ENCODE measurements at places on chromosomes 11 and 22. TPM values are rescaled to one million over a fixed set of nuclear protein-coding genes. Genes with fewer than 3 reads are reported as not detected.
A peak's percentile ranks its signal among the peaks of the same experiment; 100 is the strongest.

DNA sequence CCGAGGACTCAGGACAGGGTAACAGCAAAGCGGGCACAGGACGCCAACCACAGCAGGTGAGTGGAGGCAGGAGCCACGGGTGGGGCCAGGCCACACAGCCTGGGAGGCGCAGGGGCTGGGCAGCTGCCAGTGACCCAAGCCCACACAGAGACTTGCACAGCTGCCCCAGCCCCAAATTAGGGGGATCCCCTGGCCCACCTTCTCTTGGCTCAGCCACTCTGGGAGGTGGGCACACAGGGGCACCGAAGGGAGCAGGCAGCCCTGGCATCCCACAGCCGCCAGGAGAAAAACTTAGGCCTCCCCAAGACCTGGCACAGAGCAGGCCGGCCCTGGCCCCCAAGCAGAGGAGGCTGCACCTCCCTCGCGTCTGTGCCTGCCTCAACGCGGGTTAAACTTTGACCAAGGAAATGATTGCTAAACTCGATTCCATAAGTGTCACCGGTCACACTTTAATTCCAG, at the start of gene SLC22A12:
SLC22A12 (plus strand) TSS at position 458 of the 459 bp plus-strand sequence. CDS start 337 bp downstream, outside the sequence.
- DNase-seq = peak; percentile 1

- no peak for DNase-seq
Measured at GRCh38 chr11:62774407-62774806, 3.2 kb downstream of the TAF6L start.

The CDCA5 gene
- 35.1 TPM for total RNA-seq

The MMP8 gene
- not detected for total RNA-seq

The OMP gene
- total RNA-seq = not detected

DNA sequence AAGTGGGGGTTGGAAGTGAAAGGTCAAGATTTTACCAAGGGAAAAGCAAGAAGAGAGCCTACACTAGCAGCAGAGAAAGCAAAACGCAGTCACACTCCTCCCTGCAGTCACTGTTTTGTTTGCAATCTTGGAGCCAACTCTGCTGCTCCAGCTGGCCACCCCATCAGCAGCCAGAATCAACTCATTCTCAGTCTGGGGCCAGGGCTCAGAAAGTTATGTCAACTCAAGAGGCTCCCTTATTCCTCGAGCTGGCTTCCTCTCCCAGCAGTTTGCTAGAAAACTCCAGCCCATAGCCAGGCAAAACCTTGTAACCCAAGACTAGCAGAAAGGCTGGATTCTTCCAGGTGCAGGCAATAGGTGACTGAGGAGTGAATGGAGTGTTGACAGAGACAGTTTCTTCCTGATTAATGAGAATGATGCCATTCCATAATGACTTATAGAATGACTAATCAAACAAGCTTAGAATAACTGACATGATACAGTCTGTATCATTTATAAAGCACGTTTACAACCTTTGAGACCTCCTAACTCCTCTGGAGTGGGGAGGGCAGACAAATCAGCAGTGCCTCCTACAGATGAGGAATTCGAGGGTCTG, 53.4 kb downstream of the P4HA3 start:
- no peak for DNase-seq

DNA sequence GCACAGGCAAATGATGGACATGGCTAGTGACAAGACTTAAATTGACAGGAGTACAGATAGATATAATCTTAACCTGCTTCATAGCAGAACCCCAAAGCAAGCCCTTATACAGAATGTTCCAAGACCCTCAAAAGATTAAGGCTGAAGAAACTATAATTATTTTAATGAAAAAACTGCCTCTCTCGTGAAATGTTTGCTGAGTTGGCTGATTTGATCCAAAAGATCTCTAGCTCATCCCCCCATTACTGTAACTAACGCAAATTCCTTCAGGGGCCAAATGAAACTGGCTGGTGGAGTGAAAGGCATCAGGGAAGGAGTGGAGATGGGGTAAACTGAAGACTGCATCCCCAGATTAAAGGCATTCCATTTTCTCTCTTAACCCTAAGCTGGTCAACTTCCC, 19.3 kb downstream of the ALG9 start:
- DNase-seq = no peak

The MS4A3 gene
- total RNA-seq = not detected

GRCh38 chr22:22178992-22179391, 65.6 kb upstream of the VPREB1 start:
- DNase-seq = no peak

The C22orf23 gene
- not detected for total RNA-seq

- DNase-seq = no peak
Measured at GRCh38 chr11:119936426-119936825, 201.5 kb downstream of the TRIM29 start.

GRCh38 chr11:88378422-88379066, 41.0 kb upstream of the CTSC start:
- no peak for DNase-seq

DNA sequence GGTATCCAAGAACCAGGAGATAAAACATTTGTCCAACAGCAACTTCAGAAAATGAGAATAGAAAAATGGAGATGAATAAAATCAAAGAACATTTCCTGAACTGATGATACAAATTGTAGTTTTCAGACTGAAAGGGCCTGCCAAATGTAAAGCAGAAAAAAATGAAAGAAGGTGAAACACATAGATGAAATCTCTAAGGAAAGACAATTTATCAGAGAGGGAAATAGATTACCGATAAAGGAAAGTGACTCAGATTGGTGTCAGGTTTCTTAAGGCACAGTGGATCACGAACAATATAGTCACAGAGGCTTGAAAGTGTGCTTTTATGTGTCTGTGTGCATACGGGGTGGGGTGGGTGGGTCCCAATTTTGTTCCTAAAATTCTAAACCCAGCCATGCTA, 4.1 kb upstream of the STT3A start:
- DNase-seq = no peak

The RAG2 gene
- total RNA-seq = not detected

The NAALAD2 gene
- total RNA-seq = not detected

The EMID1 gene
- 0.20 TPM for total RNA-seq

GRCh38 chr22:25987948-25988347, 181.3 kb upstream of the SEZ6L start:
- DNase-seq = no peak

DNA sequence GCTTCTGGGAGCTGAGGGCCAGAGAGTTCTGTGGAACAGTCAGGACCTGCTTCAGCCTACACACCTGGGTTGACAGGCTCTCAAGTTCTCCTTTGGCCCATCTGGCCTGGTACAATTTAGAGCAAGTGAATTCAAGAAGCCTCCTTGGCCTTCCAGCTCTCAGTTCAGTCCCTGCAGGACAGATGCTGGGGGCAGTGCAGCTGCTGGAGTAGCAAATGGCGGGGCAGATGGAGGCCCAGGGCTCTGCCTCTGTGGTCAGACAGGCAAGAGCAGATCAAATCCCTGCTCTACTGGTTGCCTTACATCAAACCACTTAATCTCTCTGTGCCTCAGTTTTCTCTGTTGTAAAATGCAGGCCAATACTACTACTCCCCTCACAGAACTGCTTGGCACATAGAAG, 8.7 kb upstream of the KCNK7 start:
- DNase-seq = no peak

- DNase-seq = no peak
Measured at GRCh38 chr11:60791153-60791933, 6.2 kb downstream of the MS4A10 start.

The ALDH3B1 gene
- not detected for total RNA-seq

DNA sequence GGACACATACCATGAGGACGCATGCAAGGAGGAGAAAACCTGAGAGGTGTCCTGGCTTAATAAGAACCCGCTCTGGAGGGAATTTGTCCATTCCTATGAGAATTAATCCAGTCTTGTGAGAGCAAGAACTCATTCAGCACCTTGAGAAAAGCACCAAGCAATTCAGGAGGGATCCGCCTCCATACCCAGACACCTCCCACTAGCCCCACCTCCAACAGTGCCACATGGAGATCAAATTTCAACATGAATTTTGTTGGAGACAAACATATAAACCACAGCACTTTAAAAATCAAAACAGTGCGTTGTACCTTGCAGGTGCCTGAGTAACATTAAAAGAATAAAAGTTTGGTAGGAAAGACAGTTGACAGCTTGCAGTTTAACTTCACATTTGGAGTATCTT, 11.4 kb downstream of the UBE4A start:
- no peak for DNase-seq

The FOXRED2 gene
- total RNA-seq = 28.0 TPM

The PHF21B gene
- total RNA-seq = not detected

DNA sequence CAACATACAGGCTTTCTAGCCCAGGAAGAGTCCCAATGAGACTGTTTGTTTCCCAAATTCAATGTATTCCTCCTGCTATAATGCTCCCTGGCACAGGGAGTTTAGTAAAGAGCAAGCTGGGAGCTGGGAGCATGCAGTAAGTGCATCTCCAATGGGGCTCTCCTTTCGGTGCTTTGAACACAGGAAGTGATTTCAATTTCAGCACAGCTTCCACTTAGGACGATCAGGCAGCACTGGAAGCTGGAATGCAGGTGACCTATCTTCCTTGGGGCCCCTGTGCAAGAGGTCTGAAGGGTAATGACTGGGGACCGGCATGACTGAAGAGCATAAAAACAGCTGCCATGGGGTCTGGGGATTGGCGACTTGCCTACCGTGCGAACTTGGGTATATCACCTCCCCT, 76.0 kb downstream of the LARGE1 start:
- DNase-seq = no peak

- no peak for DNase-seq
Measured at GRCh38 chr11:112786196-112786595, 175.0 kb upstream of the NCAM1 start.

DNA sequence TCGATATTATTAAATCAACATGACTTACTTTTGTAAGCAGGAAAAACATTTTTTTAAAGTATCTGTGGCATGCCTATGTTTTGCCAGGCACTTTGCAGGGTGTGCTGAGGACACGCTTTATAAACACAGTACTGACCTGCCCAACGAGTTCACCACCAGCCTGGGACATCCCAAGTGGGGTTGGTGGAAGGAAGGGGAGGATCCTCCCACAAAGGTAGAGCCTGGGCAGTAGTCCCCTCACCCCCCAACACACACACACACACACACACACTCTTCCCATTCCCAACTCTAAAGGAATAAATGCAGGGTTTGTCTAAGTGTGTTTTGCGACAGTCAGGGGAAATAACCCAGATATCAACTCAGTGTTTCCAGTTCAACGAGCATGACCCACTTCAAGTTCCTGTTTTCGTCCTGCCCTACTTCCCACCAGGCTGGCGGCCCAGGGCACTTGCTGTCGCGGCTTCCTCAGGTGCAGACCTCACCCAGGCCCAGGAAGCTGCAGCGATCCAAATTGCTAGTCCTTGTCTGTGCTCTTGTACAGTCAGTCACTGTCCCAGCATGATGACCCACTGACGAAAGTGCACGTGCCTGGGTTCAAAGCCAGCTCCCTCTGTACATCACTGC, 3.1 kb downstream of the CERK start:
- DNase-seq = peak; percentile 57

DNA sequence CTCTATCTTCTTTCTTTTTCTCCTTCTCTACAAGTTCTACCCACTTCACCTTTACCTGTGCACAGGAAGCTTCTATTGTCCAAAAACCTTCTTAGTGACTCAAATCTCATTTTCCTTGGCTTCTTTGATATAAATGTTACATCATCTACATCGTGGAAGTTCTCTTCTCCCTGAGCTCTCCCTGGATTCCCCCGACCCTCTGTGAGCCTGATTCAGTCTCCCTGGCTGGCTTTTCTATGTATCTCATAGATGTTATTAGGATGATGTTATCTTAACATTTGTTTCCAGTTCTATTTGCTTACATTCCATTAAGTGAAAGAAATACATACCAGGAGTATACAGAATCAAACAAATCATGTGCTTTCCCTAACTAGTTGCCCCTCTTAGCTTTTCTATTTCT, 235.8 kb upstream of the PITPNB start:
- DNase-seq = no peak

- no peak for DNase-seq
Measured at GRCh38 chr11:313304-313786, 495 bp upstream of the IFITM1 start.

- DNase-seq = no peak
Measured at GRCh38 chr11:123018702-123019101, 37.1 kb upstream of the BSX start.

DNA sequence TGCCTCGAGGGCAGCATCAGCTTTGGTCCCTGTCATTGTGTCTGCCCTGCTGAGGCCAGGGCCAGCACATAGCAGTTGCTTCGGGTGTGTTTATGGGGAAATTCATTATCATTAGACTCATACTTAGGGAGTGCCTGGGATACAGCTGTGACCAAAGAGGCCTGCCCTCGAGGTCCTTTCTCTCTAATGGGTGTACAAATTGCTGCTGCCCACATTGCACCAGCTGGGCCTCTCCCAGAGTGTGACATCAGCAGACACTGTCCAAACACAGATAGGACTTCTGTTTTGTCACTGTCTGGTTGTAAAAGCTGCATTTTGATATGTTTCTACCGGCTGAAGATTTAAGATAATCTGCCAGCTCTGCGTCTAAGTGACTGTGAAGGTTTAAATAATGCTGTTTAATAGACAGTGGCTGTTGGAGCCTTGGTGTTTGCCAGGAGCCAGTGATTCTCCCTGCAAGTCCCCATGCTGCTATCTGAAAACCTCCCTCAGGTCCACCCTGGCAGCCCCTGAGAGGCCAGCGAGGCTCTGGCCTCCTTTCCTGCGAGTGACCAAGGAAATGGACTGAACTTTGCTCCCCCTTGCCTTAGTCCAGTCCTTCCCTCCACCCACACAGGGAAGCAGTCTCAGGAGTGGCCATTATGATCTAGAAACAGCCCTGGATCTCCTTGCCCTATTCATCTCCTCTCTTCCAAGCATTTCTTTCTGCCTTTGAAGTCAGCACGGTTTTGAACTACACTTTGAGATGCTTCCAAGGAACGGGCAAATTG, 505.2 kb downstream of the TBC1D22A start:
- DNase-seq = no peak

DNA sequence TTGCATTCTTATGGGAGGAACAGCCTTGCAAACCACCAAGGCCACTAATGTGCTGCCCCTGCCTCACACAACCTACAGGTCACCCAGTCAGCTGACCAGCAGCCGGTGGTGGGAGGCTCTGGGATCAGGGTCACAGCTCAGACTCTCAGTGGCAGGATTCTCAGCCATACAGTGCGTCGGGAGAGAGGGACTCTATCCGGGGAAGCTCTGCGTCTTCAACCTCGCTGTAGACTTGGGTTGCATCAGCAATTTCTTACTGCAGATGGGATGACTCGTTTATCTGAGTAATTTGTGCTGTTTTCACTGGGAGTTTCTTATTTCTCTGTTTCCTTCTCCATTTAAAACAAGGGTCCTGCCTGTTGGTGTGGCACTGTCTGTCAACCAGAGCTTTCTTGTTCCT, 257.7 kb downstream of the TBC1D22A start:
- no peak for DNase-seq

- no peak for DNase-seq
Measured at GRCh38 chr11:102241026-102241425, 76.3 kb upstream of the BIRC3 start.

DNA sequence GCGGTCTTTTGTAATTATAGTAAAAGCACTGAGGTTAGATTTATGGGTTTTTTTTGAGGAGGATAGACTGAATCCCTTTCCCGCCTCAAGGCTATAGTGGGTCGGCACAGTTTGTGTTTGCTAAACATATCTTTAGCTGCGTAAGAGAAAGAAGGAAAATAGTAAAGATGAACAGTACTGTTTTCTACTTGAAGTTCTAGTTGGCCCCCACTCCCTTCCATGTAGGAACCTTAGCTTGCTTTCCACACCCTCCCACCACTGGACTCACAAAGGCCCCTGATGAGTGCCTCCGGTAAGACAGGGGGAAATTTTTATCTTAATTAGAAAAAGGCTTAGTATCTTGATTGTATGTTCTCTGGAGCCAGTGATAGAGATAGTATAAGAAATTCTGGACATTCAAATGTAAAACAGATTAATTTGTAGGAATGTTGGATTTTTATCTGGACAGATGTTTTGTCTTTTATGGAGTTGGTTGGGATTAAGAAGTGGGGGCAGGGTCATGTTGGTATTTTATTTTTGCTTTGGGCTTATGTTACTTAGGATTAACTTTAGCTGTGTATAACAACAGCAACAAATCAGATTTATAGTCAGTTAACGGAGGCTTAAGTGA, 49.4 kb downstream of the PTPRJ start:
- DNase-seq = no peak

Measured in activated T-cell treated with anti-CD3 and anti-CD28 coated beads, Interleukin-2, amount 50 U/mL, for 4 hours (primary cell).